Head of caudate nucleus (tissue), 42 donors: ENCODE measurements at places on chromosomes 13 and 19.

GRCh38 chr13:23384111-23384510 lies 49.4 kb downstream of the SACS start:
- no peak for DNase-seq

DNA sequence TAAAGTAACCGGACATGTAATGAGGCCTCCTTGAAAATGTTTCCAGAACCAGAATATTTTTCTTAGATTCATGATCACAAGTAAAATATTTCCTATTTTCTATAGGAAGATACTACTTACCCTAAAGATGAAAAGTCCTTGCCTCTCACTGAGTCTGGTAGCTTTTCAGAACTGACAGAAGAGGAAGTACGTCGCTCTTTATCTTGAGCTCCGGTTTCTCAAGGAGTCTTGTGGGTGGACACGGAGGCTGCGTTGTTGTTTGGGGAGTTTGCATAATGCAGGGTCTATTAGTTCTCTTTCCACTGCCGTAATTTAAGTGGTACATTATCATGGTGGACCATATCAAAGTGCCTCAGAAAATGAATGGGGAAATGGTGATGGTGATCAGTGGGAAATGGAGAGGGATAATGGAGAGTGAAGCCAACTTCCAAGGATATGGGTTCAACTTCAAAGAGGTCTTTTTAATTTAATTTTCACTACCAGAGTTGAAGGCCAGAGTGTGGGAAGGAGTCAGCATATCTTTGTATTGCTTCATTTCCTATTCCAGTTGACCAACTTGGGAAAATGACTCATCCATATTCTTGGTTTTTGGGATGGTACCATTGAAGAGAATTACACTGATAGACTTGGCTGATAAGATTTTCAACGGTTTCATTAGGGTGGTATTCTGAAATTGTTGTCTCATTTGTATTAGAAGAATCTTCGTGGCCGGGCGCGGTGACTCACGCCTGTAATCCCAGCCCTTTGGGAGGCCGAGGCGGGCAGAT lies 23.4 kb downstream of the MBD3L2B start:
- DNase-seq, result no peak

DNA sequence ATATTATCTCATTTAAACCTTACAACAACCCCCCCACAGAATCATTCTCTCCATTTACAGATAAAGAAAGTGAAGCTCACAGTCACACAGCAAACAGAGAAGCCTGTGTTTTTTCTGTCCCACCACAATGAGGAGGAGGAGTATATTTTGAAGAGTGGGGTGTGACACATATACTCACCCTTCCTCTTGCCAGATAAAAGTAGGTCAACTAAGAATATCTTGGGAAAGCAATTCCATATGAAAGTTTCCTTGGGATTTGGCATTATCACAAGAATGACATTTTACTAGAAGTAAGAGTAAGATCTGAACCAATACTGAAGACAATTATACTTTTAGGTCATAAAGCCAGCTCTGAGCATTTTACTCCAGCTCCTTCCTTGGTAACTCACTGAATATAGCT lies 287.5 kb upstream of the HTR2A start:
- DNase-seq, result no peak

DNA sequence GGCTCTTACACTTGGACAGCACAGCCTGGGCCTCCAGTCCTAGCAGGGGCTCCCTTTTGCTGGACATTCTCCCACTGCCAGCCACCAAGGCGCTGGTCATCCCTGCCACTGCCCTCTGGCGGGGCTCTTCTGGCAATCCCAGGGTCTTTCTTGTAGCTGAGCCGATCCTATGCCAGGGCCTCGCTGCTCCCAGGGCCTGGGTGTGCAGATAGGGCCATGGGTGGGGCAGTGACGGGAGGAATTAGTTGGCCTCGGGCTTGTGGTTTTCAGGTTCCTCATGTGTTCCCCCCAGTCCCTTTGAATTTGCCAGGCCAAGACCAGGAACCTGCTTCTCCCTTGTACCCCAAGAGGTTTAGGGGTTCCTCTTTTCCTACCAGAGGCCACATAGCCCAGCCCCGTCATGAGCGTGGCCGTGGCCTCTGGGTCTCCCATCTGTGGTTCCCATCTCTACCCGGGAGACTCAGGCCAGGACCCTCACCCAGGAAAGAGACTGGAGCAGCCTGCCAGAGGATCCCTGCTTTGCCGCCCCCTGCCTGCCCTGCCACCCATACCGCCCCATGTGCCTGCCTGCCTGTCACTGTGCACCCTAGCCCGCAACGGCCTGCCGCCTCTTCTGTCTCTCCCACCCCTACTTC lies 26.2 kb downstream of the TMED1 start:
- DNase-seq, result no peak
